Activated CD4-positive, alpha-beta memory T cell treated with anti-CD3 and anti-CD28 coated beads, Interleukin-2, amount 10 ng/mL, durations not matched to agents 7 days and 5 days (primary cell): ENCODE measurements at places on chromosomes 12 and 14. TPM values are rescaled to one million over a fixed set of nuclear protein-coding genes. Genes with fewer than 3 reads are reported as not detected.
A peak's percentile ranks its signal among the peaks of the same experiment; 100 is the strongest.

DNA sequence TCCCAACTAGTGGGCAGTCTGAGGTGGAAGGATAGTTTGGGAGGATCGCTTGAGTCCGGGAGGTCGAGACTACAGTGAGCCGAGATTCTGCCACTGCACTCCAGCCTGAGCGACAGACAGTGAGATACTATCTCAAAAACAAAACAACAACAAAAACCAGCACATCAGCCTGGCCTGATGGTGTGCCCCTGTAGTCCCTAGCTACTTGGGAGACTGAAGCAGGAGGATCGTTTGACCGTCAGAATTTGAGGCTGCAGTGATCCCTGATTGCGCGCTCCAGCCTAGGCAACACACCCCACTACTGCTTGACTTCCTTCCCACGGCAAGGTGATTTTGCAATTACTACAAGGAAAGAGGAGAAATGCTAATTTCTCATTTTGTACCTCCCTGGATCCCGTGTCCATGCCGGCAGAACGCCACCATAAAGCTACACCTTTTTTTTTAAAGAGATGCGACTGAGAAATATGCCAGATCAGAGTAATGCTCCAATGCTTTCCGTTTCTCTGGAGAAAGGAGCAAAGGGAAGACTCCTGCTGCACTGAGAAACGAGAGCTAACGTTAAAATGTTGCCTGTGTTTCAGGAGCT is 672 bp upstream of the SCFD1 start:
- H3K36me3 ChIP-seq, result peaks cover 18% of the 10 kb centered on the region
- H3K4me1 ChIP-seq, result peaks cover 37% of the 10 kb centered on the region
- peak overlapping the region; percentile 87 for H3K4me3 ChIP-seq
- H3K27ac ChIP-seq, result peak overlapping the region; percentile 93
- H3K27me3 ChIP-seq, result no peaks in the 10 kb centered on the region

DNA sequence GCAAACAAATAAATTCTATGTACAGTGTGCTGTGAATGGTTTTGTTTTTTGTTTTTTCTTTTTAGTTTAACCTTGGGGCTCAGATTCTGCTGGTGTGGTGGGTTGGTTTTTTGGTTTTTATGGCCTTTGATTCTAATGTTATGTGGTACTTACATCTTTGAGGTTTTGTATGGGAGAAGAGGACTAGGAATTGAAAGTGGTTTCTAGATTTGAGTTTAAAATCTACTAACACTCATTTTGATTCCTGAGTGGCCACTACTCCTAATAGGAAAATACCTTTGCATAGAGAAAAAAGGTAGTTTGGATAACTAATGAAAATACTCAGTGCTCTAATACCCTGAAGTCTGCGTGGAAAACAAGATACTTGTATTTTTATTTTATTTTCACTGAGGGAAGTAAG is 137.7 kb downstream of the MON2 start:
- peak overlapping the region; percentile 90 for H3K4me3 ChIP-seq
- peak overlapping the region; percentile 97 for H3K27ac ChIP-seq
- no peaks in the 10 kb centered on the region for H3K27me3 ChIP-seq
- no peak for DNase-seq
- H3K4me1 ChIP-seq, result peaks cover 36% of the 10 kb centered on the region

GRCh38 chr14:84937016-84937415 is 592.9 kb upstream of the FLRT2 start:
- H3K4me1 ChIP-seq, result no peaks in the 10 kb centered on the region
- H3K27ac ChIP-seq, result no peak overlapping the region
- H3K4me3 ChIP-seq, result no peak overlapping the region
- no peak for DNase-seq

DNA sequence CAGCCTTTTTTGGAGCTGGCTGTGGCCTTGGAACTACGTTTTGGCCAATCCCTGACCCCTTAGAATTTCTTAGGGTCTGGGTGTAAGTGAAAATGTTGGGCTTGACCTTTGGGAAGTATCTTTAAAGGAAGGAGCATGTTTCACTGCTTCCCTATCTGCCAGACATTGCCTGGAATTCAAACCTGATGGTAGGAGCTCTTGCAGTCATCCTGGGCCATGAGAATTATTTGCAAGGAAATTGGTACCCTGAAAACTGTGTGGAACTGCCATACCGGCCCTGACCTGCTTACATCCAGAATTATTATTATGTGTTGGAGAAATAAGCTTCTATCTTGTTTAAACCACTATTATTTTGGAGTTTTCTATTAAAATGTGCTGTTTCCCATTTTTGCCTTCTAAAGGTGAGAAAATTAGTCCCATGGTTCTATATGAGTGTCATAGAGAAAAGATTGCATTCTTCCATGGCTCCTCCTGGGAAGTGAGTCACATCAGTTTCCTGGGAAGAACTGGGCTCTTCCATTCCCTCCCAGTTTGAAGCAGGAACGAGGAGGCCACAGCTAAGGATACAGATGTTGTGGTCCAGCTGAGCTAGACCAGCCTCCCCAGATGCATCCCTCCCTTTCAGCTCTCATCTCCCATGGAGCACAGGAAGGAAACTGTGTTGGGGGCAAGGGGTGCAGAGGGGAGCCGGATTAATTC is 9.5 kb upstream of the PGF start:
- H3K27ac ChIP-seq, result no peak overlapping the region
- no peak for DNase-seq
- peaks cover 32% of the 10 kb centered on the region for H3K27me3 ChIP-seq
- no peaks in the 10 kb centered on the region for H3K4me1 ChIP-seq
- H3K4me3 ChIP-seq, result no peak overlapping the region

DNA sequence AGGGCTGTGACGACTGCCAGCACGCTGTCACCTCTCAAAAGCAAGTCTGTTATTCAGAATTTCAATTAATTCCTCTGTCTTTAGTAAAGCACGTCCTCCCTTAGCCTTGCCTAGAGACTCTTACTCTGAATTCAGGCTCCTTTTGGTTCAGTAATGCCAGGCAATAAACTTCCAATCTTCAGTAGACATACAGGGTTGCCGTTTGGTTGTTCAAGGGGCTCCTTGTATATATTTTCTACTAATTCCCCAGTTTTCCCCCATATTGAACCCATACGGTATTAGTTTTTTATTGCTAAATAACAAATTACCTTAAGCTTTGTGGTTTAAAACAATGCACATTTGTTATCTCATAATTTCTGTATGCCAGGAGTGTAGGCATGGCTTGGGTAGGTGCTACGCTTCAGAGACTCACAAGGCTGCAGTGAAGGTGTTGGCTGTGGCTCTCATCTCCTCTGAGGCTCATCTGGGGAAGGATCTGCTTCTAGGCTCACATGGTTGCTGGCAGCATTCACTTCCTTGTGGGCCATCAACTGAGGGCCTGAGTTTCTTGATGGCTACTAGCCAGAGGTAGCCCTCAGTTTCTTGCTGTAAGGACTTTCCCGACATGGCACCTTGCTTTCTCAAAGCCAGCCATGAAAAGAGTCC is 7.3 kb upstream of the CLECL1 start:
- H3K4me1 ChIP-seq, result peaks cover 78% of the 10 kb centered on the region
- H3K27ac ChIP-seq, result peak overlapping the region; percentile 74
- H3K27me3 ChIP-seq, result no peaks in the 10 kb centered on the region
- peak overlapping the region; percentile 64 for H3K4me3 ChIP-seq
- DNase-seq, result no peak

The IL31 gene
- total RNA-seq, result not detected

GRCh38 chr14:97777622-97778355 is 980.6 kb downstream of the VRK1 start:
- H3K27ac ChIP-seq, result no peak overlapping the region
- H3K27me3 ChIP-seq, result no peaks in the 10 kb centered on the region
- DNase-seq, result no peak
- no peaks in the 10 kb centered on the region for H3K36me3 ChIP-seq
- H3K4me1 ChIP-seq, result peaks cover 5% of the 10 kb centered on the region
- no peak overlapping the region for H3K4me3 ChIP-seq

- H3K27me3 ChIP-seq, result no peaks in the 10 kb centered on the region
- no peak overlapping the region for H3K27ac ChIP-seq
- no peaks in the 10 kb centered on the region for H3K4me1 ChIP-seq
- no peaks in the 10 kb centered on the region for H3K36me3 ChIP-seq
- DNase-seq, result no peak
- no peak overlapping the region for H3K4me3 ChIP-seq
Observed at GRCh38 chr12:19970116-19970515, 398.2 kb upstream of the PDE3A start.

- H3K4me1 ChIP-seq, result peaks cover 66% of the 10 kb centered on the region
- no peaks in the 10 kb centered on the region for H3K27me3 ChIP-seq
- peak; percentile 42 for DNase-seq
- peak overlapping the region; percentile 100 for H3K27ac ChIP-seq
- H3K4me3 ChIP-seq, result peak overlapping the region; percentile 99
Observed at GRCh38 chr14:99265571-99265970, 6.4 kb downstream of the BCL11B start.

The CLEC4E gene
- total RNA-seq, result not detected

- peaks cover 9% of the 10 kb centered on the region for H3K4me1 ChIP-seq
- no peak overlapping the region for H3K27ac ChIP-seq
- H3K36me3 ChIP-seq, result peaks cover 10% of the 10 kb centered on the region
- no peak for DNase-seq
- H3K27me3 ChIP-seq, result no peaks in the 10 kb centered on the region
- H3K4me3 ChIP-seq, result no peak overlapping the region
Observed at GRCh38 chr12:121755591-121755990, 37.9 kb downstream of the RHOF start.

DNA sequence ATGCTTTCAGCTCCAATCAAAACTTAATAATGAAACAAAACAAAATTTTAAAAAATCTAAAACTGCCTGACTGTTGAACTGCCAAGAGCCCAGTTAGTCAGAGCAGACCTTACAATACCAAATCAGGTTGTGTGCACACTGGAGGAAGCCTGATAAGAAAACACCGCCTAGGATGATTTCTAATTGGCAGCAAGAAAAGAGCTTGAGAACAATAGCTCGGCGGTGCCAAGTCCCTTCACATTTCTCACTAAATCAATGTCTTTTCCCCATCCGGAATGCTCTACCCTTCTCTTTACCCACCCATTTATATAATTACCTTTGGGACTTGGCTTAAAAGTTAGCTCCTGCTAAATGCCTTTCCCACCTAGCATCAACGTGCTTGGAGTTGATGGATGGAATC is 256.7 kb downstream of the C12orf75 start:
- H3K4me3 ChIP-seq, result no peak overlapping the region
- H3K27me3 ChIP-seq, result peaks cover 12% of the 10 kb centered on the region
- no peak overlapping the region for H3K27ac ChIP-seq
- no peaks in the 10 kb centered on the region for H3K36me3 ChIP-seq

The SPIC gene
- total RNA-seq, result not detected

- DNase-seq, result no peak
- no peaks in the 10 kb centered on the region for H3K36me3 ChIP-seq
- H3K4me1 ChIP-seq, result no peaks in the 10 kb centered on the region
- no peak overlapping the region for H3K27ac ChIP-seq
- H3K4me3 ChIP-seq, result no peak overlapping the region
- H3K27me3 ChIP-seq, result no peaks in the 10 kb centered on the region
Observed at GRCh38 chr12:128612150-128612850, 211.5 kb downstream of the SLC15A4 start.

DNA sequence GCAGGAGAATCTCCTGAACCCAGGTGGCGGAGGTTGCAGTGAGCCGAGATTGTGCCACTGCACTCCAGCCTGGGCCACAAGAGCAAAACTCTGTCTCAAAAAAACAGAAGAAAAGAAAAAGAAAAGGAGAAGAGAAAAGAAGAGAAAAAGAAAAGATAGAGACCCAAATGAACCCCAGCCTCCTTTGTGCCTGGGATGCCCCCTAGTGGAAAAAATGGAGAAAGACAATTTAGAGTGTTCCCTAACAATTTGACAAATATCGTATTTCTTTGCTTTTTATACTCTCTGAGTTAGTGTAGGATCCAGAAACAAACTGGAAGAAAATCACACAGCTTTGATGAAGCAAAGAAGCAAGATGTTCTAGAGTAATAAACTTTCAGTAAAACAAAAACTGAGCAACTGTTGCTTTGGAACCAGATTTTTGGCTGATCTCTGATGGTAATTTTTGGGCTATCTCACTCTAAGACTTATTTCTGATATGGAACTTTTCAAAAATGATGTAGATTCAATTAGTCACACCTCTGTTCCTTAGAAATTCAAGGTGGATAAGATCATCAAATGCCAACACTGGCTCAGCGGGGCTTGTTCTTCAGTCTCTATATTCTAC is 18.6 kb upstream of the PRKAB1 start:
- no peak overlapping the region for H3K27ac ChIP-seq
- H3K27me3 ChIP-seq, result peaks cover 15% of the 10 kb centered on the region
- DNase-seq, result no peak
- peaks cover 8% of the 10 kb centered on the region for H3K36me3 ChIP-seq
- H3K4me1 ChIP-seq, result no peaks in the 10 kb centered on the region

The PFDN5 gene
- 301 TPM for total RNA-seq

DNA sequence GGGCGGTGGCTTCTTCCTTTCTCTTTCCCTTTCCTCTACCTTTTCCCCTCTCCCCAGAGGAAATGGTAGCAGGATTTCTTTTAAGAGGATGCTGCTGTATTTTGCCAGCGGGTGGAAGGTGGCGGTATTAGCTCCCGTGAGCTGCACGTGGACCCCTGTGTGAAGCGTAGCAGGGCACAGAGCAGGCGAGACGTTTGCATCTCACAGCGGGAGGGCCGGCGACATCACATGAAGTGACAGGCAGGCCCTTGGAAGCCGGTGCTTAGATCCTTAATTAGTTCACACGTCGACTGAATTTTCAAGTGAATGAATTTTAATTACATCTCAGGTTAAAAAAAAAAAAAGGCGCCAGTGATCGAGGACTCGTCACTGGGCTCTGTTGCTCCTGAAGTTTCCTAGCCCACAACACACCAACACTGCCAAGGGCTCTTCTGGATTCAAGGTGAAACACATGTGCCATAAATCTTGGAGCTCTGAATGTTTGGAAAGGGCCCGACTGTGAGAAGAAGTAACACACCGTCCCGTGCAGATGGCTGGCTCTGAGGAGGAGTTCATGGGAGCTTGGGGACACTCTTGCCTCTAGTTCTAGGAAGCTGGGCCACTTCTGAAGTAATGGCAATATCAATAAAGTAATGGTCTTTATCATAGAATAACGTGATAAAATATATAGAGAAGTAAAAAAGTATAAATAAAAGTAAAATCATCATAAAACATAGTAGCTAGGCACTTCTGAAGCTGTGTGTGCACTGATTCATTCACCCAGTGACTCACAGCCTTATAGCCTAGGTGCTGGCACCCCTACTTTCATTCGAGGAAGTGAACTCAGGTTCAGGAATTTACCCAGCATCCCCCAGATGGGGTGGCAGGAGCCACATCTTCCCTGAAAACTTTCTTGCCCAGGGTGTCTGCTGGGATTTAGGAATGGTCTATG is 75.3 kb downstream of the AACS start:
- H3K27ac ChIP-seq, result no peak overlapping the region
- no peak overlapping the region for H3K4me3 ChIP-seq
- H3K4me1 ChIP-seq, result no peaks in the 10 kb centered on the region

The ZNF384 gene
- total RNA-seq, result 78.1 TPM

DNA sequence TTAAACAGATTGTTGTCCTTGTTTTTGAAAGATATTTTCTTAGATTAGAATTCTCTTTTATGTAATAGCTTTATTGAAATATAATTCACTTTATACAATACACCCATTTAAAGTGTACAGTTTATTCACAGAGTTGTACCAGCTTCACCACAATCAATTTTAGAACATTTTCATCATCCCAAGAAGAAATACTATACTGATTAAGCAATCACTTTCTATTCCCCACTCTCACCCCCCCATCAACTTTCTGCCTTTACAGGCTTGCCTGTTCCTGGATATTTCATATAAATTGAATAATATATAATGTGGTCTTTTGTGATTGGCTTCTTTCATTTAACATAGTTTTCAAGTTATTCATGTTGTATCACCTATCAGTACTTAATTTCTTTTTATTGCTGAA is 44.4 kb downstream of the ARHGAP5 start:
- no peaks in the 10 kb centered on the region for H3K27me3 ChIP-seq
- H3K36me3 ChIP-seq, result peaks cover 37% of the 10 kb centered on the region
- no peak overlapping the region for H3K4me3 ChIP-seq
- no peak for DNase-seq
- peaks cover 3% of the 10 kb centered on the region for H3K4me1 ChIP-seq

The SVOP gene
- not detected for total RNA-seq

GRCh38 chr14:55741240-55741639 is 161.2 kb downstream of the KTN1 start:
- H3K4me1 ChIP-seq, result no peaks in the 10 kb centered on the region
- H3K36me3 ChIP-seq, result no peaks in the 10 kb centered on the region
- no peak for DNase-seq
- H3K27me3 ChIP-seq, result no peaks in the 10 kb centered on the region
- H3K4me3 ChIP-seq, result no peak overlapping the region
